Stimulated activated naive B cell treated with anti-CD40 and anti-IgM and Interleukin-4, amounts not matched to agents 10 μg/mL and 1 μg/mL and 100 μg/mL, for 72 hours (primary cell): ENCODE measurements at places on chromosomes 13 and 19.

GRCh38 chr19:38024992-38025908 lies 118.2 kb downstream of the SIPA1L3 start:
- no peak for DNase-seq

GRCh38 chr13:23963947-23964346 lies 66.6 kb upstream of the C1QTNF9B start:
- no peak for DNase-seq

DNA sequence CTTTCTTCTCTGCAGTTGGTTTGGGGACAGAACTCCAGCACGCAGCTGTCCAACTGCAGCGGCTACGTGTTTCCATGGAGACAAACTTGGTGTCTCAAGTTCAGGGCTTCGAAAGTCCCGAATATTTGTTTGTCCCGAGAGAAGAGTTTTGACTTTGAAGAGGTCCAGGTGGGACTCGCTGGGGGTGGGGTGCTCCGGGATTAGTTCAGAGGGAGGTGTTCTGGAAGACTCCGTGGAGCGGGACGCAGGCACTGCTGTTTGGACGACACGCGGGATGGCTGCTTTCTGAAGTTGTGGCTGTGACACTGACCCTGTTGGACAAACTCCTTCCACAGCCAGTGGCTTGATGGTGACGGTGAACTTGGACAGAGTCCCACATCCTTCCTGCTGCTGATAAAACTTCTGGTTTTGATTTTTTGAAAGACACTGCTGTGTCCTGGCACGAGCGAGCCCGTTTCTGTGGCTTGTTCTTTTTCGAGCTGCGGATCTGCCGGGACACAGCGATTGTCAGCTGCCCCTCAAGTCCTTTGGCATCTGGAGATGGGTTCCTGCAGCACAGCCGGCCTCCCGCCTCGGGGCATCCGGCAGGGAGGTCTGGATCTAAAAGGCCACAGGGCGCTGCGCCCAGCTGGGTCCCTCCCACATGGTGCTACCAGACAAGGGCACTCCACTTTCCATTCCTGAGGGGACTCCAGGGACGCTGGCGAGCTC lies 15.9 kb upstream of the RANBP3 start:
- no peak for DNase-seq

DNA sequence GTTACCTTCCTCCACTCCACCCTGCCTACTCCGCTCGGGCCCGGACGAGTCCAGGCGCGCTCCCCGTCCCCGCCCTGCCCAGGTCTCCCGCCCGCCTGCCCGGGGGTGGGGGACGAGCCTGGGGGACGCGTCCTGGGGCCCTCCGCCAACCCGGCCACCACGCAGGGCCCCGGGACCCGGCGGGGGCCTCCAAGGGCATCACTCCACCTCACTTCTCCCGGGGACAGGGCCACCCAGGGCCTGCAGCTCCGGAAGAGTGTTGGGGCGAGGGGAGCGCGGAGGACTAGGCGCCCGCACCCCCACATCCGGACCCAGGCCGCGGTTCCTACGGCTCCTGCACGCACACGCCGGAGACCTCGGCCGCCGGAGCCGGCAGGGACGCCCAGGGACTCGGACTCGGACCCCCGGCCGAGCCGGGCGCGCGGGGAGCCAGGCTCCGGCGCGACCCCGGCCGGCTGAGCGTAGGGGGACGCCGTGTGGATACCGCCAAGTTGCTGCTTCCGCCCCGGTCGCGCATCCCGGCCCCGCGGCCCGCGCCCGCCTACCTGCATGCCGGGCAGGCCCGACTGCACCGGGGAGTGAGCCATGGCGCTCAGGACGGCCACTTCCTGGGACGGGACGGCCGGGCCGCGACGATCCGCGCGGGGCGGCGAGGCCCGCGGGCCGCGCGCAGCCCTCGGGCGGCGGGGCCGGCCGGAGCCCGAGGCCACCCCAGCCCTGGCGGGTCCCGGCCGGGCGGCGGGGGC lies 534 bp downstream of the STK24 start:
- DNase-seq = no peak

GRCh38 chr13:21534760-21535159 lies 69.2 kb downstream of the MICU2 start:
- no peak for DNase-seq

DNA sequence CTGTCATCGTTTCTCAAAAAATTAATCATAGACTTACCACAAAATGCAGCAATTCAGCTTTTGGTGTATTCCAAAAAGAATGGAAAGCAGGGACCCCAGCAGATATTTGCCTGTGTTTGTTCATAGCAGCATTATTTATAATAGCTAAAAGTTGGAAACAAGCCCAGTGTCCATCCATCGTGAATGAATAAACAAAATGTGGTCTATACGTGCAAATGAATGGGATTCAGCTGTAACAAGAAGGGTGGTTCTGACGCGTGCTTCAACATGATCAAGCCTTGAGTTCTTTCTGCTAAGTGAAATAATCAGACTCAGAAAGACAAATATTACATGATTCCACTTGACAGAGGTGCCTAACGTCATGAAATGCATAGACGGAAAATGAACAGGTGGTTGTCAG lies 36.4 kb downstream of the PSG11 start:
- no peak for DNase-seq

- DNase-seq = no peak
Measured at GRCh38 chr13:29674532-29674931, 79.0 kb upstream of the SLC7A1 start.

DNA sequence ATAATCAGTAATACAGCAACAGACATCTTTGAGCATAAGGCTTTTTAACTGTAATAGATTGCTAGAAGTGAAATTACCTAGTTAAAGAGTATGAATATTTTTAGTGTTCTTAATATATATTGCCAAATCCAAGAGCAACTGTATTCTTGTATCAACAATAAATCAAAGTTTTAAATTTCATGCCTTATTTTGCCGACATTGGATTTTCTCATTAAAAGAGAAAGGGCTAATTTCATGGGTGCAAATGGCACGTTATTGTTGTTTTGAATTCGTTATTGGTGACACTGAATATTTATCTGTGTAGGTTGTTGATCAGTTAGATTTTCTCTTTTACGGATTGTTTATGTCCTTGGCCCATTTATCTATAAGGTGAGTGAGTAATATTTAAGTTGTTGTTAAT lies 97.1 kb downstream of the C1QTNF9 start:
- no peak for DNase-seq

GRCh38 chr13:31814536-31814935 lies 75.2 kb downstream of the RXFP2 start:
- no peak for DNase-seq

- DNase-seq = no peak
Measured at GRCh38 chr19:38032951-38033350, 125.9 kb downstream of the SIPA1L3 start.

GRCh38 chr19:43814663-43815352 lies 12.3 kb upstream of the ZNF283 start:
- no peak for DNase-seq

- DNase-seq = no peak
Measured at GRCh38 chr13:101747039-101747438, 294.6 kb downstream of the ITGBL1 start.

GRCh38 chr13:73325723-73326558 lies 267.1 kb downstream of the KLF5 start:
- no peak for DNase-seq

DNA sequence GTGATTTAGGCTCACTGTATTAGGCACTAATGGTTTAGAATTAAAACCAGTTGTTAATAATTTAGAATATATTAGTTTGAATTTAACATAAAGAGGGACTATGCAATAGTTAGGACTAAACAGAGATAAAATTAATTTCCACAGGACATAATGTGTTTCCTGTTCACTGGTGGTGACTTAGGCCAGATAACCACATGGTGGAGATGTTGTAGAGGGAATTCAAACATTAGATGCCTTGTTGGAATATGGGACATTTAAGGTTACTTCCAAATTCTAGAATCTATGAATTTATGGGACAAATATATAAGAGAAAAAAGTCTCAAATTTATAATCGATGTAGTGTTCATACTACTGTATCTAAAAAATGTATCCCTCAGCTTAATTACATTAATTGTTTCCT lies 615.5 kb upstream of the KLHL1 start:
- DNase-seq = no peak

DNA sequence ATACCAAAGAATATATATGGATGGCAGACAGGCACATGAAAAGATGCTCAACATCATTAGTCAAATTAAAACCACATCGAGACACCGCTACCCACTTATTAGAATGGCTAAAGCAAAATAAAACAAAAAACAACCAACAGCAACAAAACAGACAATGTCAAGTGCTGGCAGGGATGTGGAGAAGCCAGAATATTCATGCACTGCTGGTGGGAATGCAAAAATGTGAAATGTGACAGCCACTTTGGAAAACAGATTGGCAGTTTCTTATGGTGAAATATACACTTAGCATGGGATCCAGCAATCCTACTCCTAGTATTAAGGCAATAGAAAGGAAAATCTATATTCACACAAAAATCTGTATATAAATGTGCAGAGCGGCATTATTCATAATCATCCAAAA lies 8.6 kb downstream of the ELAVL1 start:
- no peak for DNase-seq

- DNase-seq = no peak
Measured at GRCh38 chr19:29499261-29499920, 26.4 kb upstream of the VSTM2B start.

DNA sequence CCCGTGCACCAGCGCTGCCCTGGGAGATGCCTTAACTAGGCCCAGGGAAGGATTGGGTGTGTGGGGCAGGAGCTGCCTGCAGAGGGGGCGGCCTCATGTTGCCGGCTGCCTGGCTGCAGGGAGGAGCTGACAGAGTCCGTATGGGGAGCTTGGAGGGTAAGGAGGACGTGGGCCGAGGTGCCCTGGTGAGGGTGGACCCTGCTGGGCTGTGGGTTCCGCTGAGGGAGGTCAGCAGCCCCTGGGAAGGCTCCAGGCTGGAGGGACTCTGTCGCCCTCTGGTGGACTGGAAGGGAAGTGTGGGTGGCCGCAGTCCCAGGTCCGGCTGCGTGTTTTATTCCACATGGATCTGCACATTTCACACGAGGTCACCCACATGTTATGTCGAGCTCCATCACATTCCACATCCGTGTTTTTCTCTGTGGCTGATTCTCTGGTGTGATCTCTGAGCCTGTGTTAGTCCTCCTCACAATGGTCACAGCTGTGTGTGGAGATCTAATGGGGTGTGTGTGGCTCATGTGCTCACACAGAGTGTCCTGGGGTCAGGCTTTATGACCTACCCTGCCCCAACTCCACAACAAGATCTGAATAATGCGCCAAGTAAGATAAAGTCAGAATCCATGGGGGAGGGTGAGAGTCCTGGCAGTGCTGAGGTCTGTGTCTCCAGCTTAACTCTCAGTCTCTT lies 1.8 kb upstream of the CEACAM8 start:
- peak; percentile 27 for DNase-seq

DNA sequence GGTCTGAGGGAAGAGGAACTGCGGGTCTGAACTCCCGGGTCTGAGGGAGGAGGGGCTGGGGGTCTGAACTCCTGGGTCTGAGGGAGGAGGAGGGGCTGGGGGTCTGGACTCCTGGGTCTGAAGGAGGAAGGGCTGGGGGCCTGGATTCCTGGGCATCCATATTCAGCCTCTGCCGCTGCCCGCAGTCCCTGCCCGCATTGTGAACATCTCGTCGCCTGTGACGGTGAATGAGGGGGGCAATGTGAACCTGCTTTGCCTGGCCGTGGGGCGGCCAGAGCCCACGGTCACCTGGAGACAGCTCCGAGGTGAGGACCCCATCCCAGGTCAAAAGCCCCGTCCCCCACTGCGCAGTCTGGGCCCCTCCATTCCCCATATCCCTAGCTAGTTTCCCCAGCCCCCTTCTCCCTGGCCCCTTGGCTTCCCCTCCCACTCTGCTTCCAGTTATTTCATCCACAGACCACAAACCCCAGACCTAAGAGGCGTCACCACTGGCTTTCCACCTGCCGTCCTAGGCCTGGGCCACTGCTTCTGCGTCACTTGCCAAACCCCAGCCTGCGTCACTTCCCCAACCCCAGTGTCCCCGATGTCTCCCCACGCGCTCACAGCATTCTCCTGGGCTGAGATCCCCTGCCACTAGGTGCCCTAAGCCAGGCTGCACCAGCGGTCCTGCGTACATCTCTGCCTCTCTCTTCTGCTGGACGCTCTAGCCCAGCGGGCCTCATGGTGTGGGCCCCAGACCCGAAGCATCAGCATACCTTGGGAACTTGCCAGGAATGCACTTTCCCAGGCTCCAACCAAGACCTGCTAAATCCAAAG lies 13.9 kb downstream of the IGLON5 start:
- no peak for DNase-seq

DNA sequence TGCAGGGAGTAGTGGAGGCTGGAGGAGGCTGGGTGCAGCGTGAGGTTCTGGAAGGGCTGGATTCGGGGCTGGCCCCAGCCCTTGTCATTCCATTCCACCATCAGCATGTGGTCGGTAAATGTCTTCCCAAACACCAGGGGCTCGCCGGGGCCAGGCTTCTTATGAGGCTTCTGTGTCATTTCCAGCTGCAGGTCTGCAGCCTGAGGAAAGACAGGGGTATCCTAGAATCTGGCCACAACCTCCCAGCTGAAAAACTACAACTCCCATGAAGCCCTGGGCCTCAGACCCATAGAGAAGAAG lies 4.4 kb downstream of the BCAT2 start:
- DNase-seq = no peak

- no peak for DNase-seq
Measured at GRCh38 chr13:50334944-50335343, 319.7 kb downstream of the KCNRG start.

DNA sequence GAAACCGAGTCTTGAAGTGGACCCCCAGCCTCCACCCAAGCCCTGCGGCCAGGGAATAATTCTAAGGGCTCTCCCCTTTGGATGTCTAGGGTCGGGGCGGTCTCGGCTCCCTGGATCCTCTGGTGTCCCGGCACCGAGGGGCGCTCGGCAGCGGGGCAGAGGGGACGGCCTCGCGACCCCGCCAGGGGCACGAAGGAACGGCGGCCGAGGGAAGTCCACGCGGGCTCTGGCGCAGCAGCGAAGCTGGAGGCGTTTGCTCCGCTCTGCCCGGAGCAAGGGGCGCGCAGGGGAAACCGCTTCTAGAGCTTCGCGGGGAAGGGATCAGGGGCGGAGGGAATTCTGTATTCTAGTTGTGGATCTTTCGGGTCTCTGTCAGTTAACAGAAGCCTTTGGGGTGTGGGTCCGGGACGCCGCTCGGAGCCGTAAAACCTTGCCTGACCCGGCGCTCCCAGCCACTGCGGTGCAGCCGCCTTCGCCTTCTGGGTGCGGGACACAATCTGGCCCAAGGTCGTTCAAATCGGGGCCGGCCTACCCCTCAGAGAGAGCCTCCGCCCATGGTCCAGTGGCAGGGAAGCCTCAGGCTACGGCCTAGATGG lies 118.2 kb downstream of the KCNRG start:
- no peak for DNase-seq
